SW 1271 (cell line): ENCODE measurements at places on chromosomes 3 and 15.

DNA sequence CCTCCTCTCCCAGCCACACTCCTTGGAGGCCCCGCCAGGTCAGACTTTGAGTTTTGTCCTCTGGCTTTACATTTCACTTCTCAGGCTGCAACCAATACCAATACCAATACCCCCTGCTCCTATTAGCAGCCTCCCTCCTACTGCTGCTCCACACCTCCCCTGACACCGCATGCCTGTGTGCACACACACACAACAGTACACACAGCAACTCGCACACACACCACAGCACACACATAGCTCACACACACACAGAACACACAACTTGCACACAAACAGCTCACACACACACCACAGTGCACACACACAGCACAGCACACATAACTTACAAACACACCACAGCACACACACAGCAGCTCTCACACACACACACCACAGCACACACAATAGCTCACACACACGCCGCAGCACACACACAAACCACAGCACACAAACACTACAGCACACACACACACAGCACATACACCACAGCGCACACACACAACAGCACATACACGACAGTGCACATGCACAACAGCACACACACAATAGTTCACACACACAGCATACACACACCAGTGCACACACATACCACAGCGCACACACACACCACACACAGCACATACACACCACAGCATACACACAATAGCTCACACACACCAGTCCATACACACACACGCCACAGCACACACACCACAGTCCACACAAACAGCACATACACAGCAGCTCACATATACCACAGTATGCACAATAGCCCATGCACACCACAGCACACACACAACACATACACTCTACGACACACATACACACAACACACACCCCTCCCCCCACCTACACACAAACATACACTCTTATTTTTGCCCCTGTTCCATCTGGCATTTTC, 204.7 kb downstream of the UACA start:
- DNase-seq, result no peak

DNA sequence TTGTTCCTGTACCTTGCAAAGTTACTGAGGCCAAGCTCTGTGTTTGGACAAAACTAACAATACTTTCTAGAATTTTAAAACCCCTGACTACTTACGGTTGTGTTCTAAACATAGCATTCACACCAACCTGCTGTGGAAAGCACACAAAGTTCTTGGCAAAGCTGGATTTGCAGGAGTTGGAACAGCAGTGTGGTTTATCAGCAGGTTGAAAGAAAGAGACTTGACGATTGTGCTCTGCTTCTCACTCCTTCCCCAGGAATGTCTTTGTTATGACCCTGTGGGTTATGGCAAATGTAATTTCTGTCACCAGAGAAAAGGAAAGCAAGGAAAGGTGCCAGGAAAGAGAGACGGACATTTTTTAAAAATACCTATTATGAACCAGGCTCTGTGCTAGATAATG, 165.5 kb upstream of the TGFBR2 start:
- DNase-seq, result no peak

DNA sequence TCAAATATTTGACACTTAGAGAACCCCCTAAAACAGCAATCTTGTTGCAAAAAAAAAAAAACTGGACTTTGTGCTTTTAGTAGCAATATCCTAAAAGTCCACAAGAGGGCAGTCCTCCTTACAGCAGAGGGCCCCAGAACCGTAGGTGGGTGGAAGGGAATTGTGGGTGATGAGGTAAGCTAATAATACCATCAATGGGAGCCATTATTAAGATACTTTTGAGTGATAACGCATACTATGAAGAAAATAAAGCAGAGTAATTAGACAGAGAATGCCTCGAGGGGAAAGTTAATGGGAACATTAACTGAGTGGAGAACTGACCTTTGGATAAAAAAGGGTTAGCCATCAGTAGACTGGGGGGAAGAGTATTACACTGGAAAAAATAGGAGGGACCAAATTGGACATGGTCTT, 229.9 kb downstream of the THRB start:
- DNase-seq, result no peak

DNA sequence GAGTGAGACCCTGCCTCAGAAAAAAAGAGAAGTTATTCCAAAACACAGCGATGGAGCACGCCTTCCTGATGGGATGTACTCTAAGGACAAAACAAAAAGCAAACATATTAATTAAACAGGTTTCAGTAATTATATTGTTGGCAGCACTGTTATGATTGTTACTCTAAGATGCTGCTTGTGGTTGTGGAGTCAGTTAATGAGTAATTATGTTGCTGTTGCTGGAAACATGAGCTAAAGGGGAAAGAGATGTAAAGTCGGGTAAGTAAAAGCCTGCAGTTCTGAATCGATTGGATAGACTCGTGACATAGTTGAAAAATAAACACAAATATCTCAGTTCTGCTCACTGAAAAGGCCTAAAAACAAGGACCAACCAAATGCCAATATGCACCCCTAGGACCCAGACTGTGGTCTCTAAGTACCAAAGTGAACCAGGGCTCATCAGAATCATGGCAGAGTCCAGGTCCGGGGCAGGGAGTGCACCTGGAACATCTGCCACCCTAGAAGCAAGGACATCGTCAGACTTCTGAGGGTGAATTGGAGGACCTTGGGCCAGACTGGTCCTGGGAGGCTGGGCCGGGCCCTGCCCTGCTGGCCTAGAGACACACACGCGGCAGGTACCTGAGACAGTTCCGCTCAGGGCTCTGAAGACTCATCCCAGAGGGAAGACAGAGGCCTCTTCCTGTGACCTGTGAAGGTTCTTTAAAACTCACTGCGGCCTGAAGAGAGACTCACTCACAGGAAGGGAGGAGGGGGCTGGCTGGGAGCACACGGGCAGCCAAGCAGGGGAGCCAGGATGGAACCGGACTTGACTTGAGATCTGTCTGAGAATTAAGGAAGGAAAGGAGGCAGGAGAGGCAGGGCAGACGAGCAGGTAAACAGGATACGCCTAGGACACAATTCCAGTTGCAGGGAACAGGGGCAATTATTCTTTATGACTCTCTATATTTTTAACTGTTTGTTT, 140.5 kb downstream of the LRRK1 start:
- no peak for DNase-seq

- no peak for DNase-seq
Measured at GRCh38 chr3:159340877-159341500, 539.1 kb downstream of the MFSD1 start.

GRCh38 chr3:69143612-69144011, 21.2 kb upstream of the LMOD3 start:
- DNase-seq, result no peak

DNA sequence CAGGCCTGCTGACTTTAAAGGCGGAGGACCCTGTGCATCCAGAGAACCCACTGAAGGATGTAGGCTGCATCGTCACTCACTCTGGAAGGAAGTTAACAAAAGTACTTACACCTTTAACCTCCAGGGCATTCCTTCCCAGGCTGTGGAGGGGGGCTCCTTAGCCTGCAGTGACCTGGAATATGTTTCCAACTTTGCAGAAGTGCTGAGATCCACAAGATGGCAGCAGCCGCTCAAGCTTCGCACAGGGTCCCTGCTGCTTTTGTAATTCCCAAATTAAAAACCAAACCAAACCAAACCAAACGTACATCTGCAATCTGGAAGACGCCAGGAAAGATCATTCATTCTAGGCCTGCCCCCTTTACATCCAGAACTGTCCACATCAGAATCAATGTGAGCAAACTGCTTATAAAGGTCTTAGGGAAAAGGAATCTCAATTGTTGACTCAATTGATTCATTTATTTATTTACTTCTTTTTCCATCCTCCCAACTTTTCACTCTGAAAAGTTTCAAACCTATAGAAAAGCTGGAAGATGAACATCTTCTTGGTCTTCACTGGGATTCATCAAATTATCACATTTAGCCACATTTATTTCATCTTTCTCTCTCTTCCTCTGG, 70.5 kb upstream of the KLHL25 start:
- peak; percentile 59 for DNase-seq

DNA sequence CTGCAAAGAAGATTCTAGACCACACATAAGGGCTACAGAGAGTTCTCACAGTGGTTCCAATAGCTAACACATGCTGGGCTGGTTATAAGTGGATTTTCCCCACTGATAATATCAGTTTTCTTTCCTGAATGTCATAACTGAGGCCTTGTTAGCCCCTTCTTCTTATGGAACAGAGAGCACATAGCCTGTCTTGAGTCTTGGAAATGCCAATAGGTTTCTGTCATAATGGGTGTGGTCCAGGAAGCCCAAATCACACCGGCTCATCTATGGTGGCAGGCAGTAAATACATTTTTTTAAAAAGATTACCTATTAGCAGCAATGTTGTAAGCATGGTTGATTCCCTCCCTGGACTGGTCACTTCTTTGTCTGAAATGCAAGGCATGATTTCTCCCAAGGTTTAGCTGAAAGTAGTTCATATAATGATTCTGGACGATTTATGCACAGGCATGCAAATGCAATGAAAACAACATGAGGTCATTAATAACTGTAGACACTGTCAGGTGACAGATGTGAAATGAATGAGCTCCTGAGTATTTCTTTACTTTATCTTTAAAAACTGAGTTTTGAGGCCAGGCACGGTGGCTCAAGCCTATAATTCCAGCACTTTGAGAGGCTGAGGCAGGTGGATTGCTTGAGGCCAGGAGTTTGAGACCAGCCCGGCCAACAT, 67.2 kb upstream of the ATP2C1 start:
- DNase-seq, result no peak

- DNase-seq, result no peak
Measured at GRCh38 chr3:50266017-50266416, 2.9 kb upstream of the SEMA3B start.

GRCh38 chr3:174337227-174337626, 521.9 kb upstream of the NAALADL2 start:
- no peak for DNase-seq

GRCh38 chr3:134619301-134619615, 31.6 kb downstream of the KY start:
- DNase-seq, result no peak

- DNase-seq, result no peak
Measured at GRCh38 chr15:83292317-83292716, 7.9 kb upstream of the BNC1 start.

GRCh38 chr3:167829071-167829470, 93.5 kb downstream of the SERPINI1 start:
- no peak for DNase-seq

GRCh38 chr15:80274554-80274953, 22.5 kb upstream of the CTXND1 start:
- no peak for DNase-seq

GRCh38 chr3:41308119-41308518, 108.8 kb downstream of the CTNNB1 start:
- DNase-seq, result no peak

- no peak for DNase-seq
Measured at GRCh38 chr3:163951397-163951987, 1126.8 kb downstream of the SI start.

DNA sequence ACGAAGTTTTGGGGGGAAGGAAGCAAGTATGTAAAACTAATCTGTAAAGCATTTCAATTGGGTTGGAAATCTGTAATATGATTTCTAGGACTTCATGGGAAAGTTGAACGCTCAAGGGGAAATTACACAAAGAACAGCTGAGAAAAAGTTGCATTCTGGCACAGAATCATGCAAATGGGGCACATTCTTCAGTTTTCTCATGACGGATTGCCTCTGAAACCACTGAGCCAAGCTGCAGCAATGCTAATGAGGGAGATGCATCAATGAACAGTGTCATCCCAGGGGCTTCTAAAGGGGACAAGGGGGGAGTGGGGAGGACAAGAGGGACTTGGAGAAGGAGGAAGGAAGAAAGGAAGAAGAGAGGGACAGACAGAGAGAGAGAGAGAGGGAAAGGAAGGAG, 291.4 kb upstream of the ATP11B start:
- no peak for DNase-seq
